ENCODE measurements at places on chromosomes 16 and 17.

- DNase-seq: no peak
Measured at GRCh38 chr17:44795928-44796327, 34.2 kb downstream of the GJC1 start.

- DNase-seq: no peak
Measured at GRCh38 chr16:3963203-3963602, 82.7 kb upstream of the CREBBP start.

DNA sequence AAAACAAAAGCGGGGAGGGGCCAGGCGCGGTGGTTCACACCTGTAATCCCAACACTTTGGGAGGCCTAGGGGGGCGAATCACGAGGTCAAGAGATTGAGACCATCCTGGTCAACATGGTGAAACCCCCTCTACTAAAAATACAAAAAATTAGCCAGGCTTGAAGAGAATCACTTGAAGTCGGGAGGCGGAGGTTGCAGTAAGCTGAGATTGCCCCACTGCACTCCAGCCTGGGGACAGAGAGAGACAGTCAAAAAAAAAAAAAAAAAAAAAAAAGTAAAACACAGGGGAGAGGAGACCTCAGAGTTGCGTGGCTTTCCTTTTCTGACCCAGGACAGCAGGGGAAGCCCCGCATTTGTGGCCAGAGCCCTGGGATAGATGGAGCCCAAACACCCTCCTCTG lies 19.9 kb downstream of the ACTG1 start:
- DNase-seq: no peak

GRCh38 chr17:15233022-15233805 lies 31.9 kb downstream of the PMP22 start:
- DNase-seq: no peak

DNA sequence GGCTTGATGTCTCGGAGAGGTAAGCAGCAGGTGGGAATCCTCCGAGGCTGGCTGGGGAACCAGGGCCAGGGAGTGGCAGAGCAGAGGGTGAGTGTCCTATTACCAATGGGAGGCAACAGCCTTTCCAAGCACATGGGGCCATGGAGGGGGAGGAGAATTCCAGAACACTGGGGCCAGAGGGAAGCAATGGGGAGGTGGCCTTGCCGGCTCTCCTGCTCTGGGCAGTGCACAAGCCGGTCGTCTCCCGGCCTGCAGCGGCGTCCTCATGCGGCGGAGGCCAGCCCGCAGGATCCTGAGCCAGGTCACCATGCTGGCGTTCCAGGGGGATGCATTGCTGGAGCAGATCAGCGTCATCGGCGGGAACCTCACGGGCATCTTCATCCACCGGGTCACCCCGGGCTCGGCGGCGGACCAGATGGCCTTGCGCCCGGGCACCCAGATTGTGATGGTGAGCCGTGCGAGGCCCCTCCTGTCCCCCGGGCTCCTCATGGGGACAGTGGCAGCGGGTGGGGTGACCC lies 21.9 kb downstream of the SGSH start:
- no peak for DNase-seq

GRCh38 chr16:54062361-54063278 lies 224.0 kb downstream of the IRX3 start:
- DNase-seq: no peak

DNA sequence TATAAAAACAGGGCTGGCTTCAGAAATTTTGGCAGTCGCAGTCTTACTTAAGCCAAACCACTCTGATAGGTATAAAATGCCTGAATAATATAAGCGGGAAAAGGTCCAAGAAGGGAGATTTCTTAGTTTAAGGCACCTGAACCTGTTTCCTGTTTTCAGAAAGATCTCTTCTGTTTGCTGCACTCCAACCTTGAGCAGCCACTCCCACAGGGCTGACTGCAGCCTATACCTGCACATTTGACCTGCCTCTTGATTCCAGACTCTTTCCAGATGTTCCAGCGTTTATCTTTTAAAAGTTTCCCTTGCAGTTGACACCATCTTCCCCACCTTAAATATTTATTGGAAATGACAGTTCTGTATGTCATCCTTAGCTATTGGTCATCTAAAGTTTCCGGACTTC lies 132.2 kb downstream of the SKAP1 start:
- DNase-seq: no peak

DNA sequence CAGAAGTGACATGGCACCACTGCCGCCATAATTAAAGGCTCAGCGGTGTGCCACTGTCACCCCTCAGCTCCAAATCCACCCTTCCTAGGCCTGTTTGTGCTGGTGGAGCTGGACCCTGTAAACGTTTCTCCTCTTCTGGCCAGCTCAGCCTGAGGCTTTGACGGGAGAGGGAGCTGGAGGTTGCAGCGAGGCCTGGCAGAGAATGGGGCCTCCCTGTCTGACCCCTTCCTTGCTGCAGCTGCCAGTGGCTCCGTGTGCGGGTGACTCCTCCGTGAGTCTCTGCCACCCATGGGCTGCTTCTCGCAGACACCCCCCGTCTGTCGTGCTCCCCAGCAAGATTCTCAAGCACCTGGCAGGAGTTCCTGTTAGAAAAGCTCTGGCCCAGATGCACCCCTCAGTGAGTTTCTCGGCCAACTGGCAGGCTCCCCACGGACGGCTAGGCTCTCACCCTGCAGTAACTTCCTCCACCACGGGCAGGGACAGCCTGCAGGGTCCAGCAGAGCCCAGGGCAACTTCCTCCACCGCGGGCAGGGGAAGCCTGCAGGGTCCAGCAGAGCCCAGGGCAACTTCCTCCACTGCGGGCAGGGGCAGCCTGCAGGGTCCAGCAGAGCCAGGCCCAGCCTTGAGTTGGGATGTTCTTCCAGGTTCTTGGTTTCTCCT lies 4.7 kb upstream of the CHMP6 start:
- DNase-seq: no peak

GRCh38 chr17:64063766-64064224 lies 43.4 kb upstream of the ICAM2 start:
- DNase-seq: no peak
